ENCODE measurements at places on chromosomes 6 and 20.

- DNase-seq, result no peak
Measured at GRCh38 chr20:38072898-38073297, 39.4 kb downstream of the RPRD1B start.

- no peak for DNase-seq
Measured at GRCh38 chr6:23181356-23182110, 612.2 kb downstream of the HDGFL1 start.

GRCh38 chr6:111842891-111843290 lies 30.4 kb downstream of the FYN start:
- DNase-seq, result no peak

- DNase-seq, result no peak
Measured at GRCh38 chr20:32164984-32165735, 42.4 kb downstream of the PLAGL2 start.

DNA sequence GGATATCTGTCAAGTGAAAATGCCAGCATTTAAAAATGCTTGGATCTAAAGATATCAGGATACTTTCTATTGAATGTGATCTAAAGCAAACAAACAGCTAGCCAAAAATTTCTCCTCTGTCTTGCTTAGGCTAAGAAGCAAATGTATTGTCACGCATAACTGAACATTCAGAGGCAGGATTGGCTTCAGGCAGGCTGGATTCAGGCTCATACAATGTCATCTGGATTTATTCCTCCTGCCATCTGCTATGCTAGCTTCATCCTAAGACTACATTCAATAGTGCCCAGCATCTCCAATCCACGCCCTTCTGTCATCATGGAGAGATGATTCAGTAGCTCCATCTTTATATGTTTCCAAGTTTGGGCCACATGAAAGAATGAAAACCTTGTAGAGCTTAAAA lies 27.1 kb downstream of the PFDN4 start:
- DNase-seq, result no peak

GRCh38 chr20:21554376-21554890 lies 40.6 kb upstream of the NKX2-2 start:
- no peak for DNase-seq

Data from T-helper 2 cell (primary cell).